ENCODE measurements at places on chromosomes 5 and 9.

DNA sequence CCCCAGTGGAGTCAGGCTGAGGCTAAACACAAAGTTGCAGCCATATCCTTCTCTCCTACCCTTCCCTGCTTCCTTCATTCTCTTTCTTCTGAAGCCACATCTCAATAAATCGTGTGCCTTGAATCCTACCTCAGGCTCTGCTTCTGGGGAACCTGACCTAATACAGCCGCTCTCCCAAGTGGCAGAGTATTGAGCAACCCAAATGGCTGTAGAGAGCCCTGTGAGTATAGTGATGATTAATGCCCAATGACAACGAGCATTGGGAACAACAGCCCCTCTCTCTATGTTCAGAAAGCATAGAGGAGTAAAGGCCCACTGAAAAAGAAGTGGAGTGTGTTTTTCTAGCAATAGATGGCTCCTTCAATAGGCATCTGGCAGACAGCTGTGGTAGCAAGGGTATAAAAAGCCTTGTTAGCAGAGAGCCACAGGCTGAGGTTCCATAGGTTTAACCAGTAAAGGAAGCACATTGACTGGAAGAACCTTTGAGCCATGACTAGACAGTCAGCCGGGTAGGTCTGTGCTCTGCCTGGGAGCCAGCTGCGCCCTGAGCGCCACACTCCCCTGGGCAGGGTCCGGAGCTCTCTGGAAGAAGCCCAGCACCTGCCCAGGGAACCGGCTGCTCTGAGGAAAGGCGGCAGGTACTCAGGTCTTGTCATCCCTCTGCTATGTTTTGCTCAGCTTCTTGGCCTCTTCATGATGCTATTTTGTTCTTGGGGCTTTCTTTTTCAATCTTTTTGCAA lies 22.6 kb upstream of the HSPA9 start:
- DNase-seq = no peak

GRCh38 chr5:6705088-6705487 lies 8.1 kb upstream of the TENT4A start:
- no peak for DNase-seq

GRCh38 chr9:4228606-4229005 lies 71.3 kb downstream of the GLIS3 start:
- peak; percentile 56 for DNase-seq

DNA sequence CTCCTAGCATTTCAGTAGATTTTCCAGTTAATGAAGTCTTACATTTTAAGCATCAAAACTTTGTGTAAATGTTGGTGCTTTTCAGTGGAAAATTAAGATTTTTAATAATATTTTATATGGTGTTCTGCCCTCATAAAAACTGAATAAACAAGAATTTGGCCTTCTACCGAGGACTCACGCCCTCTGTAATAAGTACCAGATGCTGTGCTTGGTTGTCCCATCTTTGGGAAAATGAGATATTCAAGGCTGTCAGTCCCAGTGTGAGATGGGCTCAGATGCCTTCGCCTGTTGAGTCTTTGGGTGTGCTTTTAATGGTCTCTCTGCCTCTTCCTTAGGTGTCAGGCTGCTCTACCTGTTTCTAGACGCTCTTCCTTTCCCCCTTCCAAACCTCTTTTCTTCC lies 28.7 kb downstream of the GALNT12 start:
- no peak for DNase-seq

GRCh38 chr9:131837316-131837715 lies 97.4 kb upstream of the RAPGEF1 start:
- DNase-seq = peak; percentile 63

- no peak for DNase-seq
Measured at GRCh38 chr9:126688617-126689016, 74.9 kb downstream of the LMX1B start.

DNA sequence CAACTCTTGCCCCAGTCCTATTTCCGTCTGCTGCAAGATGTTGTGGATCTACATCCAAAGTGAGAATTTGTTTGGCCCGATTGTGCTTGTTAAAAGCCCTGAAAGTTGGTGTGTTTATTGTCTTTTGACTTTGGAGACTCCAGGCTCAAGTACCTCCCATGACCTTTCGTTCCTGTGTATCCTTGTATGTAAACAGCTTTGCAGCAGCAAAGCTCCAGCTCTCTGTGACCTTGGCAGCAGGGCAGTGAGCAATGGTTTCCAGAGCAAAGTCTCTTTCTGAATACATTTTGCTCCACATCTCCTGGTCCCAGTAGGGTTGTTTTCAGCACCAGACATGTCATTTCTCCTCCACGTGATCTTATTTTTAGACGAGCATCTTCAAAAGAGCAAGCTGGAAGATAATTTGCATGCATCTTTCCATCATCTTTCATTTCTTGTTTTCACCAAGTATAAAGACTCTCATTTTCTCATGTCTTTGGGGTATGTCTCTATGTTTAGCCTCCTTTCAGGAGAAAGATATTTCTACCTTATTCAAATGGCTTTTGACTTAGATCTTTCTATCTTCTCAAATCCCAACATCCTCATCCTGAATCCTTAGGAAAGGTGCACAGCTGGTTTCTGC lies 68.1 kb upstream of the ERCC6L2 start:
- DNase-seq = no peak

Data from NCI-H69 (cell line).